ENCODE measurements at places on chromosomes 7 and 10.

GRCh38 chr10:60914690-60915141, 29.3 kb downstream of the RHOBTB1 start:
- no peak for DNase-seq

GRCh38 chr10:69004821-69005220, 16.2 kb downstream of the KIFBP start:
- no peak for DNase-seq

DNA sequence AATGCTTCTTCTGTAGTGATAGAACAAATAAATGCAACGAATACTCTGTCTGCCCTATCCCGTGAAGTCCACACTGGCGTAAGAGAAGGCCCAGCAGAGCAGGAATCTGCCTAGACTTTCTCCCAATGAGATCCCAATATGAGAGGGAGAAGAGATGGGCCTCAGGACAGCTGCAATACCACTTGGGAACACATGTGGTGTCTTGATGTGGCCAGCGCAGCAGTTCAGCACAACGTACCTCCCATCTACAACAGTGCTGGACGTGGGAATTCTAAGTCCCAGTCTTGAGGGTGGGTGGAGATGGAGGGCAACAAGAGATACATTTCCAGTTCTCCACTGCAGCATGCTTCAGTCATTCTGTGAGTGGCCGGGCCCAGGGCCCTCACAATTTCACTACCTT, 45.8 kb downstream of the FIGNL1 start:
- DNase-seq = no peak

- no peak for DNase-seq
Measured at GRCh38 chr7:96397936-96398598, 76.2 kb upstream of the SLC25A13 start.

- no peak for DNase-seq
Measured at GRCh38 chr10:118793545-118793944, 38.8 kb upstream of the CACUL1 start.

GRCh38 chr7:127598318-127598717, 4.8 kb downstream of the FSCN3 start:
- no peak for DNase-seq

DNA sequence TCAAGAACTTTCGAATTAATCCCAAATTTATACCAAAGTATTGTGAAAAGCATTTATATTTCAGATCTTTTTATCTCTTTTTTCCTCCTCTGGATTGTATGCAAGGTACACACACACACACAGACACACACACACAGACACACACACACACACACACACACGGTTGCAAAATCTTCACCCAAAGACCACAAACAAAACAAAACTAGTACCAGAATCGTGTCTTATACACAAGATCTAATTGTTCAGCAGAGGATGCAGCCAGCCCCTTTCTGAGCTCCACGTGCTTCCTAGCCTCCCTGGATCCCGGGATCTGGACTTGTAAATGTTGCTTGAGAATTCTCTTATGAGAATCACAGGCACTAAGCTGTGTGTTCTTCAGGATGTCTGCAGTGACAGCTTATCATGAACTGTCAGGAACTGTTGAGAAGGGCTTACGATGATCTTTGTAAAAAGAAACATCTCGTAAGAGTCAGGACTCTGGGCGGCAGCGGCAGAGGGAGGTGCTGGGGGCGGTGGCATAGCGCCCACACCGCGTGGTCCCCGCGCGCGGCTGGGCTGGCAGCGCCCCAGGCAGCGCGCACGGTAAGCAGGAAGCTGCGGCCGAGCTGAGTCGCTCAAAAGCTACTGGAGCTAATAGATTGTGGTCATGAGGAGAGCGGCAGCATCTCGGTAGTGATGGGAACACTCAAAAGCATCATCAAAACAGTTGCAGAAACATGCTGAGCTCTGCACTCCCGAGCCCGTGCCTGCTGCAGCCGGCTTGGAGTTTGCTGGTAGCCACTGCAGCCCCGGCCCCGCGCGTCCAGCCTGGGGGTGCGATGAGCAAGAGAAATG, 277.6 kb downstream of the GATA3 start:
- DNase-seq = peak; percentile 88

DNA sequence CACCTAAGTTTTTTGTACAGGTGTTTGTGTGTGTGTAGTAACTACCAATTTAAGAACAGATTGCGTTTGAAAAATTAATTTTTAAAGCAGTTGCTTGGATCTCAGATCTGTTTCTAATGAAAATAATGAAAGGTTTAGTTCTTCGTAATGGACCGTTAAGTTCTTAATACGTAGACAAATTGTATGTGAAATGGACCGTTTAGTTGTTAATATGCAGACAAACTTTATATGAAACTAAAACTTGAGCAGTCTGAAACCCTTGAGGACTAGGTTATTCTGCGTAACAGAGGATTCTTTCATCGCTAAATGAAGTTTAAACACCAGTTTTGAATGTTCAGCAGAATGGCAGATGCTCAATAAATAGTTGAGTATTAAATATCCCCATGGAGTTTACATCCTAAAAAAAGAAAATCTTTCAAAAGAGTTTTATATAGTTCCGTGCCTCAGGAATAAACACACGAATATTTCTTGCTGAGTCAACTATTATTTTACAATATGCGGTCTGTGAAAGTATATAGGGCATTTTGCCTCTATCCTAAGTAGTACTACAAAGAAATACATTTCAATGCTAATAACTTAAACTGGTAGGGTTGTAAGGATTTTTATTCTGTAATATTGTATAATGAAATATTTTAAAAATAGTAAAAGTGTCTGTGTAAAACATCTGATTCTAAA, 1.2 kb downstream of the DBF4 start:
- no peak for DNase-seq

- DNase-seq = no peak
Measured at GRCh38 chr7:142940966-142941535, 1.8 kb downstream of the LLCFC1 start.

DNA sequence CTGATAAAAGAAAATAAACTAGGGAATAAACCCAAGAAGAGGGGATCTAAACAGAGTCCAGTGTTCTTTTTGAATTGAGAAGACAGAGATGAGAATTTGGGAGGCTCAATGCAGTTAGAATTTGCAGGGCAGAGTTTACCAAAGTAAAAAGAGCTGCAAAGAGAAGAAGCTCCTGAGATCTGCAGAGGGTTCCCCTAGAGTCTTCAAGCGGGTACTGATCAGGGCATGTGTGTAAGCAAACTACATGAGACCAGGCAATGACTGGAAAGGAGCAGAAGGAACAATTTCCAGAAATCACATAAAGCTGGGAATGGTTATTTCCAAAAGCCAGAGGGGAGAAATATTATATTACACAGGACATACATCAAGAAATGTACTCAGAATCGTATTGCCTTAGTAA, 58.1 kb upstream of the TES start:
- no peak for DNase-seq

DNA sequence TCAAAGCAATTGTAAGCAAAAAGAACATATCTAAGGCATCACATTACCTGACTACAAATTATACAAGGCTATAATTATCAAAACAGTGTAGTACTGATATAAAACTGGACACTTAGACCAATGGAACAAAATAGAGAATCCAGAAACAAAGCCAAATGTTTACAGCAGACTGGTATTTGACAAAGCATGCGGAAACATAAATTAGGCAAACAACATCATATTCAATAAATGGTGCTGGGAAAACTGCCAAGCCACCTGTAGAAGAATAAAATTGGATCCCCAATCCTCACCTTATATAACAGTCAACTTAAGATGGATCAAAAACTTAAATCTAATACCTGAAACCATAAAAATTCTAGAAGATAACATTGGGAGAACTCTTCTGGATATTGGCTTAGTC, 240.8 kb upstream of the POM121L12 start:
- no peak for DNase-seq
